ENCODE measurements at places on chromosomes 1 and 21.

GRCh38 chr1:108663074-108663473, 2.2 kb upstream of the HENMT1 start:
- no peak for DNase-seq

- DNase-seq = no peak
Observed at GRCh38 chr1:50796272-50796671, 163.8 kb downstream of the FAF1 start.

DNA sequence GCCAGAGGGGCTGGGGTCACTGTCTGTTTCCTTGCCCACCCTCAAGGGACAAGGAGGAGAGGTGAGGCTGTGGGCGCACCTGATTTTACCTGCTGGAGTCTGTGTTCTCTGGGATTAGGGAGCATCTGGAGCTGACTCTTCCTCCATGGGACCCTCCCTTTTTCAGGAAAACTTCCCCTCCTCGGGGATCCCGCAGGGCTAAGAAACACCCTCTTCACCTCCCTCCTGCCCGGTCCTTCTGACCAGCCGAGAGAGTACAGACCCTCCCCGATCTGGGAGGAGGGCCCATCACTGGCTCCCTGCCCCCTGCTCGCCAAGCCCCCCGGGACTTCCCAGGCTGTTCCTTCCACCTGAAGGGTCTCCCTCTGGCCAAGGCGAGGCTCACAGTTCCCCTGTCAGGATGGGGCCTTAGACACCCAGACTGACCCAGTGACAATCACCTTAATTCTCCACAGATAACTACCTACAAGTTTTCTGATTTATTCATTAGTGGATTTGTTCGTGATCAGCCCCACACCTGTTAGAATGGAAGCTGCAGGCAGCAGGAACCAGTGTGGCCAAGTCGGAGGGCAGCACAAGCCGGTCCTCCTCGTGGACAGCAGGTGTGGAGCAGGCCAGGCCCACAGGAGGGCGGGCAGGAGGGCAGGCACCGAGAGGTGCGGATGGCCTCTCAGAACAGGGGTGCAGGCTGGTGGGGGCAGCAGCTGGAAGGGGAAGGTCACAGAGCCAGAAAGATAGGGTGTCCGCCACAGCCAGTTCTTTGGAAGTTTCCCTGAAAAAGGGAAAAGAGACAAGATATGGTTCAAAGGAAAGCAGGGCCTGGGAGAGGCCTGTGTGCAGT, 15.9 kb upstream of the SAMD11 start:
- DNase-seq = peak; percentile 71

- DNase-seq = no peak
Observed at GRCh38 chr1:232982238-232982944, 32.0 kb downstream of the NTPCR start.

- DNase-seq = no peak
Observed at GRCh38 chr1:34866762-34867109, 7.2 kb upstream of the SMIM12 start.

DNA sequence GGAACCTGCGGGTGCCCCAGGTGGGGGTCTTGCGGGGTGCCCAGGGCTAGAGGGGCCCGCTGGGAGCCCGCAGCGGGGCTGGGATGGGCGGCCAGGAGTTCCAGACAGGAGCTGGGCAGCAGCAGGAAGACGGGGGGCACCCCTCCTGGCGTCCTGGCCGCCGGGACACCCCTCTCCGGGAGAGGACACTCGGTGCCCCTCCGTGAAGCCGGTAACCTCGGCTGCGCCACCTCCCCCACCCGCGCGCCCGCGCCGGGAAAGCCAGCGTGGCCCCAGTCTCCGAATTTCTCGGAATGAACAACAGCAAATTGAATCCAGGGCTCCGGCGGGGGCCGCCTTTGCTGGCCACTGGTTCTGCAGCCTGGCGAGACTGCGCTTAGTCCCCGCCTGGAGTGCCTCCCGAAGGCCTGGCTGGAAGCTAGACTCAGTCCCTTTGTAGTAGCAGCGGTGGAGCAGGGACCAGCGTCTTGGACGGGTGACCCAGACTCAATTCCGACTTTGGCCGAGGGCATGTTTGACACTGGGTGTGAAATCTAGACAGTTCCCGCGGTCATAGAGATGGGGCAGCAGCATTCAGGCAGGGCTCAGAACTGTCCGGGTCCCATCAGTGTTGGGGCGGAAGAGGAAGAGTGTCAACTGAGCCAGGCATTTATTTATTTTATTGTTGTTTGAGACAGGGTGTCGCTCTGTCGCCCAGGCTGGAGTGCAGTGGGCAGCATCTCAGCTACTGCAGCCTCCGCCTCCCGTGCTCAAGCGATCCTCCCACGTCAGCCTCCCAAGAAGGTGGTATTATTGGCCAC, 773 bp downstream of the IFNGR2 start:
- DNase-seq = peak; percentile 90

DNA sequence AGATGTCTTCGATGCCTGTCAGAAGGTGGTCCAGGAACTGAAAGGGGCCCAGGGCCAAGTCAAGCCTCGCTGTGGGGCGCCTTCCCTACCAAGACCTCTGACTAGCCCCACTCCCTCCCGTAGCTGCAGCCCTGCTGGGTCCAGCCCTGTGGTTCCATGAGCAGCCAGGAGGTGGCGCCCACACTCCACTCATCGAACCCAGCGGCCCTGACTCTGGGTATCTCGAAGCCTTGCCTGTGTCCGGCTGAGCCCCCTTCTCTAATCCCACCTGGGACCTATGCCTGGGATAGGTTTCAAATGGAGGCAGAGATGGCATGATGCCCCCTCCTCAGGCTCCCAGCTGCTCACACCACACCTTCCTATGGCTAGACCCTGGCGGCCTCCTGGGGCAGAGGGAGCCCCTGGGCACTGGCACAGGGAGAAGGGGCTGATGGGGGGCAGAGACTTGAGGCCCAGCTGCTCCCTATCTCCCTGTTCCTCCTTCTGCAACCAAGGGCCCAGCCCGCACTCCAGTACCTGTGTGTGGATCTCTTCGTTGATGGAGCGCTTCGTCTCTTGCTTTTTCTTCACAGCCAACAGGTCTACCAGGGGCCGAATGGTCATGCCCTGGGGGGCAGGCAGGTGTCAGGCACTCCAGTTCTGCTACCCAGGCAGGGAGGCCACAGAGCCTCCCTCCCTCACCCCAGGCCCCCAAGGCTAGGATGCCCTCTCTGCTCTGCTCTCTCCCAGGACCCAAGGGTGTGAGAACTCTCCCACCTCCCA, 52.0 kb downstream of the SLC9A1 start:
- peak; percentile 94 for DNase-seq

GRCh38 chr1:4268262-4268888, 368.3 kb upstream of the C1orf174 start:
- no peak for DNase-seq

DNA sequence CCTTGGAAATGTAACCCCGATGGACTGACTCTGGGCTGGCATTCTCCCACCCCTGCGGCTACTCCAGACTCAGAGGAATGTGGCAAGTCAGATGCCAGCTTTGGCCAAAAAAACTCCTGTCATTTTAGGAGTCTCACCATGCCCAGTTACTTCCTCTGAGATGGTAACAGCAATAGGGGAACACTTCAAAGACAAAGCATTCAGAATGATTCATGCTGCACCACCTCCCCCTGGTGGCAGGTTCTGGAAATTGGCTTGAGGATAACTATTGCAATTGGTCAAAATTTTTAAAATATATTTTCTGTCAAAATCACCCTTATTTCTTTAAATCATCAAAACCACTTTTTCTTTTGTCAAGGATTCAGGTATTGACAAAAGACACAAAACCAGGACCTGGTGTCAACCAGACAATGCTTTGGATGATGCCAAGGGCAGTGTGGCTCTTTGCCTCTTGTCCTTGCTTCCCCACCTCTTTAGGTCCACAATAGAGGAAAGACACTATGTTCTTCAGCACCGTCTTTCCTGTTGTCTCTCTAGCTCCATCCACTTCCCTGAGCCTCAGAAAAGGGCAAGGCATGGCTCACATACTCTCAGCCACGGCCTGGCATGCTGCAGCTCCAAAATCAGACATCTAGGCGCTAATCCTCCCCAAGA, 9.9 kb upstream of the CDCA8 start:
- peak; percentile 84 for DNase-seq

GRCh38 chr1:225908773-225909172, 15.3 kb downstream of the PYCR2 start:
- DNase-seq = no peak

DNA sequence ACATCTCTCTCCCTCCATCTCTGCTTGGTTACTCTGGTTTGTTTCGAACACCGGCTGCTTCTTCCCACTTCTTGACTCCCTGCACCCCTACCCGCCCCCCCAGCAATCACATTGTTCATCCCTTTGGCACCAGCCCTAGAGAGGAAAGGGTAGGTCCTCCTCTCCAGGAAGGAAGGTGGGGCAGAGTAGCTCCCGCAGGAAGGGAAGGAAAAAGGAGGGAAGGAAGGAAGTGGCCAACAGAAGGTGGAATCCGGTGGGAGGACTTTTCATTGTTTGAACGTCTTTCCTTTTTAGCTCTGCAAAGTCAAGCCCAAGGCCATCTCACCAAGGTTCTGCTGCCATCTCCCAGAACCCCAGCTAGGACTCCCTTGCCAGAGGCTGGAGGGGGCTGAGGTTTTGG, 18.0 kb downstream of the IER5 start:
- no peak for DNase-seq

- peak; percentile 79 for DNase-seq
Observed at GRCh38 chr1:186828611-186829454, at the start of gene PLA2G4A. Gene PLA2G4A, plus strand, starts transcription at chr1:186828949. Its CDS starts 25,406 bp downstream, at chr1:186854355.

GRCh38 chr1:27804791-27805190, 25.8 kb upstream of the PPP1R8 start:
- no peak for DNase-seq

DNA sequence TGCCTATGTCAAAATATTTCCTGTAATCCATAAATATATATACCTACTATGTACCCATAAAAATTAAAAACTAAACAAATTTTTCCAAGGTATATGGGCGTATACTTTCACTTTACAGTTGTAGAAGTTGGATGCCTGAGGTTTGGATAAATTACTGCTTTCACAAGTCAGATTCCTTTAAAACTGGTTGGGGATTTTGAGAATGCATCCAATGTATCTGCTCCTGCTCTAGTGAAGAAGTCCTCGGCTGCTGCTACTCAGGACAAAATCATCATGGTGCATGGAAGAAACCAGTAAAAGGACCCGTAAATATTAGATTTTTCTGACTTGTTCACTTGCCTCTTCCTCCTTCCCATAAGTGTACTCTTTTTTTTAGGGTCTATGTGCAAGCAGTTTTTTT, 841.1 kb downstream of the USP25 start:
- DNase-seq = no peak

- DNase-seq = no peak
Observed at GRCh38 chr21:32958288-32959002, 67.3 kb upstream of the OLIG2 start.

- no peak for DNase-seq
Observed at GRCh38 chr1:185670187-185670627, 64.0 kb upstream of the HMCN1 start.

GRCh38 chr1:160752406-160752805, 13.4 kb downstream of the SLAMF7 start:
- no peak for DNase-seq

- no peak for DNase-seq
Observed at GRCh38 chr1:245583575-245584330, 429.0 kb downstream of the KIF26B start.

- peak; percentile 78 for DNase-seq
Observed at GRCh38 chr1:181504399-181504842, 21.1 kb downstream of the CACNA1E start.

DNA sequence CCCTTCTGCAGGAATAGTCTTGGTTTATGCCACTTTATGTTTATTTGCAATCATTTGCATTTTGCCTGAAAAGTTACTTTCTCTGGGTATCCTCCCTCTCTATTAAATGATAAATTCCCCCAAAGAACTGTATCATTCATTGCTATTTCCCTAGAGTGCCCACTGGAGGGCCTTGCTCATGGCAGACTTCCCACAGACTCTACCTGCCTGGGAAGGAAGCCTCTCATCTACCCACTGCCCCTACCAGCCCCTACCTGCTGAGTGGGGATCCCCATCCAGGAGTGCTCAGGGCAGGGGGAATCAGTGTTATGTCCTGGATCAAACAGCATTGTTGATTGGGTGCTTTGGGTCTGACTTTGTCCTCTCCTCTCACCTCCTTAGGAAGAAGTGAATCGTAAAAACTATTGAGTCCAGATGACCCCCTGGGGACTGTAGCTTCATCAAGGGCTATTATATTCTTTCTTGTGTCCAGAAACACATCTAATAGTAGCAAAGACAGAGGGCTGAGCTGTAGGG, 6.8 kb upstream of the LRRN2 start:
- DNase-seq = no peak

- no peak for DNase-seq
Observed at GRCh38 chr1:34739613-34740012, 15.2 kb upstream of the GJB5 start.

DNA sequence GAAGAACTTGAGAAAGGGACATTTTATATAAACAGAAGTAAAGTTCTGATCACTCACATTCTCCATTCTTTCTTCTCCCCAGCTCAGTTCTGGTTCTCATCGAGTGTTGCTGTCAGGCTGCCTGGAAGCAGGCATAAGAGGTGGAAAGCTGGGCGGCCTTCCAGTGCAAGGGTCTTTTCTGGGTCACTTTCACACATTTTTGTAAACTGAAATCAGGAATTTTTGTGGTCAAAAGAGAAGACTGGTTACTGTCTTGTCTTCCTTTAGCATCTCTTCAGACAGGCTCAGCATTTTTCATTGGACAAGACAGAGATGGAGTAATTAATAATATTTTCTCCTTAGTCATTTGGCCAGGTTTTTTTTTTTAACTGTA, 93.7 kb downstream of the CTH start:
- DNase-seq = no peak

- no peak for DNase-seq
Observed at GRCh38 chr21:14376854-14377253, 6.1 kb downstream of the HSPA13 start.

DNA sequence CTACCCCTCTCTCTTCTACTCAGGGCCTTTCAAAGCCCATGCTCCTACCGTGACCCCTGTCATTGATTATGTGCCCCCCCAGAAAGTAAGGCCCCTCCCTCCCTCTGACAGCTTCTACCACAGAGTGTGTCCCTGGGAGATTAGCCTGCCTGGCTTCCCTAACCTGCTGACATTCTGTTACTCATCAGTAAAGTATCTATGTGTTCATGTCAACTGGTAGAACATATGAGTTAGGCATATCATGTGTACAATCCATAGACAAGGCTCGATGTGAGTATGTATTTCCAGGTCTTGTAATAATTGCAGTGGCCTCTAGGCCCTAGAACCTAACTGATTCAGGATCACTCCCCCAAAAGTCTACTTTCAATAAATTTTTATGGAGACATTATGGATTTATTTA, 120.0 kb downstream of the GIPC2 start:
- no peak for DNase-seq

DNA sequence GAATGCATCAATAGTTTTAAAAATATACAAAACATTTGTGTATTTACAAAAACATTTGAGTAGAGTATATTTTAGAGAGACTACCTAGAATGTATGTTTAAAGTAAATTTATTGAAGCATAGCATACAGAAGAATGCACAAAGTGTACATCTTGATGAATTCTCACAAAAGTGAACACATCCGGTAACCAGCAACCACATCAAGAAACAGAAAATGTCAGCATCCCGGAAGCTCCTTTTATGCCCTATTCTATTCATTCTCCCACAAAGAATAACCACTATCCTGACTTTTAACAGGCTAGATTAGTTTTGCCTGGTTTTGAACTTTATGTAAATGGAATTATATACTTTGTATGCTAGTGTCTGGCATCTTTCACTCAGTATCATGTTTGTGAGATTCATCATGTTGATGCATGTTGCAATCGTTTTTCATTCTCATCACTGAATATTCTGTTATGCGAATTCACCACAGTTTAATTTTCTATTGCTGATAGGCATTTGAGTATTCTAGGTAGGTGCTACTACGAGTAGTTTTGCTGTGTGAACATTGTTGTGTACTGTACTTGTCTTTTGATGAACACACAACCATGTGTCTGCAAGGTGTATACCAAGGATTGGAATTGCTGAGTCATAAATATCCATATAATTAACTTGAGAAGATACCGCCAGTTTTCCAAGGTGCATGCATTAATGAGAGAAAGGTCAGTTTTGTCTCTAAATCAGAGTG, 75.4 kb downstream of the CACHD1 start:
- no peak for DNase-seq

Data from spleen (tissue), 13 donors.